Mammary epithelial cell (primary cell): ENCODE measurements at places on chromosomes 7 and 10.

DNA sequence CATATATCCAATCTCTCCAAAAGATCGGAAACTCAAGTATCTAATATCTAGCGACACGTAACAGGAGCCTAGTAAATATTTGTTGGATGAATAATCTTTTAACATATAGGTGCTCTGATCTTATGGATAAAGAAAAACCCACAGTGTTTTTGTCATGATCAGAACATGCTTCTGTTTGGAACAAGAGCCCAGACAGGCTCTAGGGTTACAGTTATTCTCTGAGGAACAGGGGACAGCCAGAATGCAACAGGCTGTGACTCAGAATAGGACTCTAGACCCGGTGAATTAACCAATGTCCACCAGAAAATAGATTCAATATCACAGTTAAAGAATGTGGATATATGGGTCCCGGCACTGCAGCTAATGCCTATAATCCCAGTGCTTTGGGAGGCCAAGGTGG, 296.1 kb upstream of the FZD8 start:
- DNase-seq, result no peak

DNA sequence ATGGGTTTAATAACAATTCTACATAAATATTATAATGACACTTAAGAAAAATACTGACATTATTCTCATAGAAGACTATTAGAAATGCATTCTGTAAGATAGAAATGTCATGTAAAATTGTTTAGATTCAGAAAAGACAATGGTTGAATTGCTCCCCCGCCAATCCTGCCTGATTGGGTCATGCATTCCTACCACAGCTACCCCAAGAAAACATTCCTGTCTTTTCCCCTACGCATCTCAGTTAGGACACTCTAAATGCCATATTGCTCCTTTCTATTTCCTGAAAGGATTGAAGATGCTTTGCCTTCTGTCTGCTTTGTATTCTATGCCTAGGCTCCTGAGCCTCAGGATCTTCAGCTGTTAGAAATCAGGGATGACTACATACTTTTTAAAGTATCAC, 109.4 kb downstream of the DGKB start:
- no peak for DNase-seq

- DNase-seq, result no peak
These were observed 123.1 kb downstream of the PLCE1 start for GRCh38 chr10:94116848-94117247.

GRCh38 chr10:75400163-75400770, 1.3 kb downstream of the ZNF503 start:
- no peak for DNase-seq

DNA sequence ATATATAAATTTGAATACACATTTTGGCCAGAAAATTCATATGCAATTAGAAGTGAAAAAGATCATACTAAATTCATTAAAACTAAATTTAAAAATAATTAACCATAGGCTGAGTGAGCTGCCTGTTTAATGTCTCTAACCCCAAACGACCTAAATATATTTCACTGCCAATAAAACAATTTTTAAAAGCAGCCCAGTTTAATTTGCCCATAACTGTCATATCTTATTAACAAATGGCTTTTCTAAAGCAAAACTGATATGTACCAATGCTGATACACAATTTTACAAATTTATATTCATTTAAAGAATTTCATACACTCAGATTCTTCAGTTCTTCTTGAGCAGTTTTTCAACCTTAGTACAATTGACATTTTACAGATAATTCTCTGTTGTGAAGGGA, 99.9 kb downstream of the CACNA2D1 start:
- DNase-seq, result no peak

DNA sequence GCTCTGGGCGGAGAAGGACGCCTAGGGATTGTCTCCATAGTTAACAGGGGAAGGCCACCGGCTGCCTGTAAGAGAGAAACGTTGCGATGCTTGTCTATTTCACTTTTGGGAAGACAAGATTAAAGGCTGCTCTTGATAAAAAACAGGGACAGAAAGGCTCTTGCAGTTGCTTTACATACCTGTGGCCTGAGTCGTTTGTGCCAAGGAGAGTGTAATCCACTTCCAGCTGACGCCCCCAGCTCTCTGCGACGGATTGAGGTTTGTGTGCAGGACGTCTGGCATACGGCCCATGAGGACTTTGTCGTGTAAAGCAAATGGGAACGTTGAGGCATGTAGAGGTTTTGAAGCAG, 1.1 kb downstream of the MAP3K8 start:
- no peak for DNase-seq

GRCh38 chr7:66921918-66922486, 977 bp downstream of the TMEM248 start:
- peak; percentile 40 for DNase-seq

GRCh38 chr7:66771795-66772194, 31.3 kb downstream of the RABGEF1 start:
- DNase-seq, result no peak

DNA sequence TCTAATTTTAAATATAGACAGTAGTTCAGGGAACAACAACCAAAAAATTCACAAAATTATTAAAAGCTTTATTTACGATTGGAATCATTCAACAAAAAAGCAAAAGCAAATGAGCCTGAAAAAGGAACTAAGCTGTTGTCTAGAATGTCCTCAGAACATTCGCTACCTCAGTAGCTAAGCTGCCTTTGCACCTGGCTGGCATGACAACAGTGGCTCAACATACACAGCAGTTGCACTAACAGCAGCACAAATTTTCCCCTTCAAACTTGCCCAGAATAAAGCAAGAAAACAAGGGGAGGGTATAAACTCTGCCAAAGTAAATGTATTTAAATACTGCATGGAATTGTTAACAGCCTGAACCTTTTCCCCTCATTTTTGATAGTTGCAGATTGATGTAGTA, 70.4 kb upstream of the GRID1 start:
- DNase-seq, result no peak

GRCh38 chr10:3477683-3478082, 305.1 kb upstream of the PITRM1 start:
- peak; percentile 94 for DNase-seq

DNA sequence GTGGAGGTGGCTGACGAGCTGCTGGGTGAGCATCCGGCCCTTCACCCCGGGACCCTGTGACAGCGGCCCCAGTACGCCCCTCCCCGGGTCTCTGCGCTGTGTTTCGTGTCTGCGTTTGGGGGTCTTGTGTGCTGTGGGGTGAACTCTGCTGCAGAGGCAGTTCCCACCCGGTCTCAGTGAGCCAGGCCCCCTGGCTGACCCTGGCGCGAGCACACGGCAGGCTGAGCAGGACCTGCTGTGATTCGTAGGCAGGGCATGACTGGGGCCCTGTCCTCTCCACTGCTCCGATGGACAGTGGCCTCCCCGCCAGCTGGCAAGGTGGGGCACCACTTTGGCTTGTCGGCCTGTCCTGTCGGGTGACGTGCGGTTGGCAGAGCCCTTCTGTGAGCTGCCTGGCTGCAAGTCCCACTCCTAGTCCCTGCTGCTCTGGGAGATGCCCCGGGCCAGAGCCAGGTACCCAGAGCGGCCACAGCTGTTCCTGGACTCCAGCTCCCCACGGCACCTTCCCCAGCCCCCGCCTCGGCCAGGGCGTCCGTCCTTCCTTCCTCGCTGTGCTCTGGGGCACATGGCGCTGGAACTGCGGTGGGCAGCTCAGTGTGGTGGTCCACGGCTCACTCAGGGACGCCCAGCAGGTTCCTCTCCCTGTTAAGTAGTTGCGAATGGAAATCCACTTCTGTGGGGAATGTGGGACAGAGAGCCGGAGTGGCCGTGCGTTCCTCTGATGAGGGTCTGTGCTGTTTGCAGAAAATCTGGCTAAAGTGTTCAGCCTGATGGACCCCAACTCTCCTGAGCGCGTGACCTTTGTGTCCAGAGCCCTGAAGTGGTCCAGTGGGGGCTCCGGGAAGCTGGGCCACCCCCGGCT, 10.5 kb downstream of the GET4 start:
- no peak for DNase-seq

- DNase-seq, result peak; percentile 44
These were observed 54.3 kb downstream of the EGFR start for GRCh38 chr7:55073051-55073511.

DNA sequence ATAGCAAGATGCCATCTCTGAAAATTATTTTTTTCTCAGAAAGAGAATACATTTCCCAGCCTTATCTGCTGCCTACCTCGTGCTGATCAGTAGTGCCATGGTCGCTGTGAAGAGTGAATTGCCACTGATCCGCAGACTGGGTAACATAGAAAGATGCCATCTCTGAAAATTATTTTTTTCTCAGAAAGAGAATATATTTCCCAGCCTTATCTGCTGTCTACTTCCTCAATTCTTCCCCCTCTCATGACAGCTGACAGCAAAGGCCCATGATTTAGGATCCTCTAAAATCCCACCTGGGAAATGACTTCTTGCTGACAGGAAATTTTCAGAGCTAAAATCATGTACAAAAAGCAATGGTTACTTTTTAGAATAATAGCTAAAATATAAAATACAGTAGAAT, 92.5 kb upstream of the AHR start:
- DNase-seq, result no peak

DNA sequence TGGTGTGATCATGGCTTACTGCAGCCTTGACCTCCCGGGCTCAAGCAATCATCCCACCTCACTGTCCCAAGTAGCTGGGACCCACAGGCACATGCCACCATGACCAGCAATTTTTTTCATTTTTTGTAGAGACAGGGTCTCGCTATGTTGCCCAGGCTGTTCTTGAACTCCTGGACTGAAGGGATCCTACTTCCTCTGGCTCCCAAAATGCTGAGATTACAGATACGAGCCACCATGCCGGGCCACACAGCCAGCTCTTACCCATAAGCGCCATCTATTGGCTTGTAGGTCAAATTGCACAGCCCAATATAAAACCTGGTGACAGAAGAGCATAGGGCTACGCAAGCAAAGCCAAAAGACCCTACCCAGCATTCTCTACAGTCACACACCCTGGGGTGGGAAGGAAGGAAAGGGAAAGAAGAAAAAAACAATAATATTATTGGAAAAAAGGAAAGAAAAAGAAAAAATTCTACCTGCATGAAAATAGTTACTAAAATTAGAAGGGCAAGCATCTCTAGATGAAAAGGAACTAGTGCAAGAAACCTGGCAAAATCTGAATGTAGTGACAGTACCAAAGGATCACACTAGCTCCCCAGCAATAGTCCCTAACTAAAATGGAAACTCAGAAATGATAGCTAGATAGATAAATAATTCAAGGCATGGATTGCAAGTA, 29.4 kb upstream of the AMPH start:
- DNase-seq, result peak; percentile 17
